ENCODE measurements at places on chromosomes 3 and 15.

DNA sequence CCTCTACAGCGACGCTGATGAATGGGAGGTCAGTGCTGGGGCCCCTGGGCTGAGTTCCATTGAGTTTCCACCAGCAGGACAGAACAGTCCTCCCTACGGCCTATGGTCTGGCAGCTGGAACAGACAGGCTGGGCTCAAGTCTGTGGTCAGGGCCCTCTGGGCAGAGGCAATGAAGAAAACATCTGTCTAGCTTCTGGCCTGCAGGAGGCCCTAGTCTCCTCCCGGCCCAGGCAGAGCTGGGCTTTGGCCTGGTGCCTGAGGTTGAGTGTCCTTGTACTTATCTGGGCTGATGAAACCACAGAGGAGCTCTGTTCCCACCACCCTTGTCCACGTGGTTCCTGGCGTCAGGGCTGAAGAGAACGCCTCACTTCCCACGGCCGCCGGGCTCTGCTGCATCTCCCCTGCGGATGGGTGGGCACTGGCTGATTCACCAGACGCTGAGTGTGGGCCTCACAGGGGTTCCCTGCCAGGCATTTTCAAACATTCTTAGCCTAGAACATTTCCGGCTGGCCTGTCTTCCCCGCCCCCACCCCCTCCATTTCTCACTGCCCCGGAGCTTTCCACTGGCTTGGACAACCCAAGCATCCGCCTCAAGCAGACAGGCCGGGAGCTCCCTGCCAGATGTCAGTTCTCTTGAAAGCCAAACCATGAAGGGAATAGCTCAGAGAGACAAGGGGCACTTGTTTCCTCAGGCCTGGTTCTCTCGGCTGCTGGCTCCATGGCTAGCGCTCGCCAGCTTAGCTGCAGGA lies 20.3 kb downstream of the PPCDC start:
- DNase-seq, result no peak

DNA sequence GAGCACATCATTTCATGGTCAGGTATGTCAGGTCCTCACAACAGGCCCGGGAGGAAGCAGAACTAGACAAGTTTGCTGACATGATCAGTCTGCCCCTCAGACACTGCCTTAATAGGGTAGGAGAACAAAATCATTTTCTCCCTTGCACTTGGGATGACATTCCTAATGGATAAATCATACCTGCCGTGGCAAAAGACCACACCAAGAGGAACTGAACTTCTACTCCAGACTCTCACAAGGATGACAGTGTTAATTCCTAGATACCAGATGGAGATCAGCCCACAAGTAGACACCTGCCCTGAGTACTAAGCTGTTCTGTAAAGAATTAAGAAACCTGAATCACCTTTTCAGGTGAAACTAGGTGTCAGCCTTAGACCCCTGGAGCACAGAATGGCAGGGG lies 19.5 kb downstream of the SIAH2 start:
- no peak for DNase-seq

GRCh38 chr3:57518276-57518915 lies 25.7 kb downstream of the DNAH12 start:
- no peak for DNase-seq

DNA sequence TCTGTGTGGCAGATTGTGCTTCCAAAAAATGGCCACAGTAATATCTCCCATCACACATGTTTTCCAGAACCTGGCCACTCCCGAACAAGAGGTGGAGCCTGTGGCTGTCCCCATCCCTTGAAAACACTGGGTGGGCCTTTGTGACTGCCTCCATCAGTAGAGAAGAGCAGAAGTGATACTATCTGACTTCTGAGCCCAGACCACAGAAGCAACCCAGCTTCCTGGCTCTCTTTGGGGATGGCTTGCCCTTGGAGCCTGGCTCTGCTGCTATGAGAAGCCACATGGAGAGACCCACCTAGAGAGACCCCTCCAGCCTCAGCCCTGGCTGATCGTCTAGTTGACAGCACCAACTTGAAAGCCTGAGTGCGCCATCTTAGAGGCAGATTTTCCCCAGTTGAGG lies 39.8 kb upstream of the CMTM8 start:
- no peak for DNase-seq

GRCh38 chr3:45994419-45995235 lies 997 bp downstream of the FYCO1 start:
- DNase-seq, result no peak

DNA sequence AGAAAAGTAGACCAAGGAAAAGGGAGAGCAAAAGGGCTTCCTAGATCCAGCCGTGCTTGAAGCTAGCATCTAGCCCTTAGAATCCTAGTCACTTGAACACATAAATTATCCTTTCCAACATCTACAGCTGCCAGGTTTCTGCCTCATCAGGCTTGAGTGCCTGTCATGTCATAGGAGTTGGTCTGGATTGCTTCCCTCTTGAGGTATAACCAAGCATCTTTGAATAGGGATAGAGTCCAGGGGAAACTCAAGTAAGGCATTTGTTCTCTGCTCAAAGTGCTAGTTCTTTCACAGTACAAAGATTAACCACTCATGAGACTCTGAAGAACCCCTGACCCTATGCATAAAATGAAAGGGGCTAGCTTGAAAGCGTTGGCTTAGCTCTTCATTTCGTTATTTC lies 72.3 kb downstream of the SLCO3A1 start:
- no peak for DNase-seq

Data from SIG-M5 (cell line).